Mesothelial cell of epicardium (in vitro differentiated cells): ENCODE measurements at places on chromosomes 2 and 18.

- no peaks in the 10 kb centered on the region for H3K36me3 ChIP-seq
- DNase-seq = no peak
- no peak overlapping the region for H3K4me3 ChIP-seq
- H3K27me3 ChIP-seq = peaks cover 13% of the 10 kb centered on the region
- H3K4me1 ChIP-seq = peaks cover 12% of the 10 kb centered on the region
These were observed 48.5 kb upstream of the CCDC195 start for GRCh38 chr2:224764565-224765236.

GRCh38 chr18:12008181-12008767 is 27.0 kb downstream of the IMPA2 start:
- no peak for DNase-seq
- no peaks in the 10 kb centered on the region for H3K4me1 ChIP-seq
- H3K4me3 ChIP-seq = no peak overlapping the region
- H3K27me3 ChIP-seq = no peaks in the 10 kb centered on the region
- H3K36me3 ChIP-seq = peaks cover 8% of the 10 kb centered on the region
- no peak overlapping the region for H3K27ac ChIP-seq

GRCh38 chr2:240143276-240143675 is 2.8 kb upstream of the OTOS start:
- no peaks in the 10 kb centered on the region for H3K36me3 ChIP-seq
- H3K4me3 ChIP-seq = no peak overlapping the region
- peaks cover 2% of the 10 kb centered on the region for H3K4me1 ChIP-seq
- no peak overlapping the region for H3K27ac ChIP-seq

DNA sequence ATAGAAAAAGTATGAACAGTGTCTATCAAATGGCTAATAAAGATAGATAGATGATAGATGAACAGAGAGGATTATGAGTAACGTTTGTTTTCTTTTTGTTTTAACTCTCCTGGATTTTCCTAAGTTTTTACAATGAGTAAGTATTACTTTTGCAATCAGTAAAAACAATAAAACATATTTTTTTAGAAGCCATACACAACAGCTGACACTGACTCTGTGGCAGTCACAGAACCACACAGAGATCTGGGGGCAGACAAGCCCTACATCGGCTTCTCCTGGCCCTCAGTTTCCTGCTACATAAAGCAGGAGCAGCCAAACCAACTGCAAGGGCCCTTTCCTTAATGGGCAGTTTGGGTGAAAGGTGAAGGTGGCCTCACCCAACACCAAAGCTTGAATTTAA is 63.6 kb downstream of the ANTXR1 start:
- DNase-seq = no peak
- no peaks in the 10 kb centered on the region for H3K27me3 ChIP-seq
- no peak overlapping the region for H3K27ac ChIP-seq
- H3K36me3 ChIP-seq = peaks cover 50% of the 10 kb centered on the region
- no peak overlapping the region for H3K4me3 ChIP-seq

GRCh38 chr2:207868855-207869596 is 99.3 kb upstream of the FZD5 start:
- H3K27ac ChIP-seq = no peak overlapping the region
- H3K27me3 ChIP-seq = no peaks in the 10 kb centered on the region
- H3K4me3 ChIP-seq = no peak overlapping the region
- no peaks in the 10 kb centered on the region for H3K36me3 ChIP-seq

GRCh38 chr2:15050483-15050882 is 418.0 kb downstream of the LRATD1 start:
- H3K4me3 ChIP-seq = no peak overlapping the region
- no peaks in the 10 kb centered on the region for H3K4me1 ChIP-seq
- no peak overlapping the region for H3K27ac ChIP-seq
- H3K27me3 ChIP-seq = peaks cover 22% of the 10 kb centered on the region
- H3K36me3 ChIP-seq = no peaks in the 10 kb centered on the region

- H3K27ac ChIP-seq = peak overlapping the region; percentile 7
- no peak overlapping the region for H3K4me3 ChIP-seq
- no peak for DNase-seq
- peaks cover 25% of the 10 kb centered on the region for H3K36me3 ChIP-seq
These were observed 927.0 kb downstream of the DPP10 start for GRCh38 chr2:115369400-115369799.

DNA sequence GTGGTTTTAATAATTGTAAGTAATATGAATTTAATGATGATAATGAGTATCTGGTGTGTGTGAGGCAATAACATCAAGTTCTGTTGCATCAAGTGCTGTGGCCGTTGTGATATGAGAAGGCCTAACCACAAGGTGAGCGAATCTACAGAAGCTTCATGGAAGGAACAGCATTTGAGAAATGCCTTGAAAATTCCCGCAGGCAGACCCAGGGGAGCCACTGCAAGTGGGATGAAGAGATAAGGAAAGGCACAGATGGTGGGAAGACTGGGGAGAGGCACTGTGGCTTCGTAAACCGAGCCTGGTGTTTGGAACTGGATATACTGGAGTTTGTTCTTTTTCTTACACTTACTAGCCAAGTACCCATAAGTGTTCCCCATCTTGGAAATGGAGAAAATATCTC is 357.5 kb downstream of the PTPRM start:
- no peak overlapping the region for H3K4me3 ChIP-seq
- no peaks in the 10 kb centered on the region for H3K27me3 ChIP-seq
- peaks cover 13% of the 10 kb centered on the region for H3K4me1 ChIP-seq
- no peak for DNase-seq

- H3K4me1 ChIP-seq = peaks cover 22% of the 10 kb centered on the region
- H3K27me3 ChIP-seq = no peaks in the 10 kb centered on the region
- H3K4me3 ChIP-seq = no peak overlapping the region
- no peak for DNase-seq
- peaks cover 4% of the 10 kb centered on the region for H3K36me3 ChIP-seq
- no peak overlapping the region for H3K27ac ChIP-seq
These were observed 347.7 kb downstream of the KIAA1328 start for GRCh38 chr18:37176621-37176934.

GRCh38 chr2:102421890-102422759 is 835 bp upstream of the IL18RAP start:
- no peak overlapping the region for H3K27ac ChIP-seq
- H3K4me1 ChIP-seq = no peaks in the 10 kb centered on the region
- H3K27me3 ChIP-seq = peaks cover 51% of the 10 kb centered on the region
- H3K36me3 ChIP-seq = no peaks in the 10 kb centered on the region
- DNase-seq = no peak

DNA sequence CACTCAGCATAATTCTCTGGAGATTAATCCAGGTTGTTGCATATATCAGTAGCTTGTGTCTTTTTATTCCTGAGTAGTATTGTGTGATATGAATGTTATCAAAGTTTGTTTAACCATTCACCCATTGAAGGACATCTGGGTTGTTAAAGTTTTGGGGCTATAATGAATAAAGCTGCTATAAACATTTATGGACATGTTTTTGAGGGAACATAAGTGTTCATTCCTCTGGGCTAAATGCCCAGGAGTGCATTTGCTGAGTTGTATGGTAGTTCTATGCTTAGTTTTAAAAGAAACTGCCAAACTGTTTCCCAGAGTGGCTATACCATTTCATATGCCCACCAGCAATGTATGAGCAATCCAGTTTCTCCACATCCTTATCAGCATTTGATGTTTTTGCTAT is 21.8 kb upstream of the KCNJ13 start:
- no peaks in the 10 kb centered on the region for H3K27me3 ChIP-seq
- no peaks in the 10 kb centered on the region for H3K4me1 ChIP-seq
- no peak for DNase-seq
- no peak overlapping the region for H3K27ac ChIP-seq
- H3K4me3 ChIP-seq = no peak overlapping the region

GRCh38 chr2:176081376-176081836 is 2.4 kb downstream of the EVX2 start:
- peak overlapping the region; percentile 44 for H3K4me3 ChIP-seq
- no peak overlapping the region for H3K27ac ChIP-seq
- peaks cover 22% of the 10 kb centered on the region for H3K4me1 ChIP-seq
